ENCODE measurements at places on chromosomes 4 and X. TPM values are rescaled to one million over a fixed set of nuclear protein-coding genes. Genes with fewer than 3 reads are reported as not detected.

DNA sequence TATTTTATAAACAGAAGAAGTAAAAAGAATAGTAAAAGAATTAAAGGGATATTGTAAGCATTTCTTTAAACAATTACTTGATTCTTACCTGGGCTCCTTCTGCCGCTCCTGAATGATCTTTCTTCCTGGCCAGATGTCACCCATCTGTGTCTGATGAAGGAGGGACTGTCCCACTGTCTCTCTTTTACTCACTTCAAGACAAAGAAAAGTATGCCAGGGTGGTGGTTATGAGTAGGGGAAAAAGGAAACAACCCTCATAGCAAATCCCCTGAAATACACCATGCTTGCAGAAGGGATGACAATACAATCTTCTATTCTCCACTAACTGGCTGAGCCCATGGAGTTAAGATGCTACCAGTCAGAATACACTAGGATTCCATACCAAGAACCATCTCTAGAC is 31.1 kb downstream of the SYTL4 start:
- DNase-seq, result no peak

GRCh38 chr4:151908734-151909497 is 148.1 kb upstream of the GATB start:
- no peak for DNase-seq

DNA sequence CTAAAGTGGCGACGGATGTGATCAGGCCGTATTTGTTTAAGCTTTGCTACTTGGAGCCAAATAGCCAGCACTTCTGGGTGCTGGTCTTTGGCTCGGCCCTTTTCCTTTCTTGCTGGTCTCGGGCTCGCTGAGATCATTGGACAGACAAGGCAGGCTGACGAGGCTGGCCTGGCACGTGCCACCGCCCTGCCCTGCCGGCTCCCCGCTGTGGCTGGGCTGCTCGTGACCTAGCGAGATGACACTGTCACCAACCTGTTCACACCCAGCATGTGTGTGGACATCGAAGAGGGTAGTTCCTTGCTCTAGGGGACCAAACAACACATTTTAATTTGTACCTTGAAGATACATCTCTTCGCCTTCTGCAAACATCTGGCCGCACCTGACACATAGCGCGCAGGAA is 98.0 kb downstream of the ABLIM2 start:
- no peak for DNase-seq

Gene RAB9A
- 24.3 TPM for polyA plus RNA-seq

DNA sequence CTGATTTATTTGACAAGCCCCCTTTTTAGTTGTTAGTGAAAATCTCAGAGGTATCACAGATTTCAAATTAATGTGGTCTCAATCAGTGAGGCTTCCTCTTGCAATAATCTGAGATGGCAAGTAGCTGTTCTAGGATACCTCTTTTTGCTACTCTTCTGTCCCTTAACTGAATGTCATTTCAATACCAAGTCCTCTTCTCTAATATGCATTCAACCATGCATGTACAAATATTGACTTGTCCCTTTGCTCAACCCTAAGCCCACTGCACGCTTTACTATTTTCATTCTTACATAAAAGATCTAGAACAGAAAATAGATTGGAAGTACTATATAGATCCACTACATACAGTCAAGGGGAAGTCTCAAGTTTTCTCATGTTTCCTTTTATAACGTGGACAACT is 164.2 kb downstream of the CBR4 start:
- DNase-seq, result no peak

- peak; percentile 52 for DNase-seq
These were observed 12.3 kb upstream of the CHRNA9 start for GRCh38 chr4:40322811-40323210.

- DNase-seq, result no peak
These were observed 48.5 kb upstream of the ZNF157 start for GRCh38 chrX:47321823-47322371.

Gene RTL3
- not detected for polyA plus RNA-seq

GRCh38 chrX:35842674-35843073 is 44.5 kb downstream of the MAGEB16 start:
- no peak for DNase-seq

GRCh38 chr4:104418286-104418685 is 76.4 kb downstream of the CXXC4 start:
- DNase-seq, result no peak

DNA sequence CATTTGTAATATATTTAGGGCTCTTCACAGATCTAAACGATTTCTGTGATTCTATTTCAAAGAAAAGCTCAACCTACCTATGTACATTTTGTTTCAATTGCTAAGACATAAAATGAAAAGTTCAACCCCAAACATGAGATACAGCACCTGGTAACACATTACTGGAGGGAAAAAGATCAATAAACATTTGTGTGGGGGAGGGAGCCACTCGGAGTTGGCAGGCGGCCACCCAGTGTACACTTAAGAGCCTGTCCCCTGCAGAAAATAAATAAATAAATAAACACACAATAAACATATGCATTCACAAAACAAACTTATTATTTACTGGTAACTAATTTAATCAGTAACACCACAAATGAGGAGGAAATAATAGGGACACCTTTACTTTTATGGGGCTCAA is 19.3 kb downstream of the PRSS48 start:
- no peak for DNase-seq

DNA sequence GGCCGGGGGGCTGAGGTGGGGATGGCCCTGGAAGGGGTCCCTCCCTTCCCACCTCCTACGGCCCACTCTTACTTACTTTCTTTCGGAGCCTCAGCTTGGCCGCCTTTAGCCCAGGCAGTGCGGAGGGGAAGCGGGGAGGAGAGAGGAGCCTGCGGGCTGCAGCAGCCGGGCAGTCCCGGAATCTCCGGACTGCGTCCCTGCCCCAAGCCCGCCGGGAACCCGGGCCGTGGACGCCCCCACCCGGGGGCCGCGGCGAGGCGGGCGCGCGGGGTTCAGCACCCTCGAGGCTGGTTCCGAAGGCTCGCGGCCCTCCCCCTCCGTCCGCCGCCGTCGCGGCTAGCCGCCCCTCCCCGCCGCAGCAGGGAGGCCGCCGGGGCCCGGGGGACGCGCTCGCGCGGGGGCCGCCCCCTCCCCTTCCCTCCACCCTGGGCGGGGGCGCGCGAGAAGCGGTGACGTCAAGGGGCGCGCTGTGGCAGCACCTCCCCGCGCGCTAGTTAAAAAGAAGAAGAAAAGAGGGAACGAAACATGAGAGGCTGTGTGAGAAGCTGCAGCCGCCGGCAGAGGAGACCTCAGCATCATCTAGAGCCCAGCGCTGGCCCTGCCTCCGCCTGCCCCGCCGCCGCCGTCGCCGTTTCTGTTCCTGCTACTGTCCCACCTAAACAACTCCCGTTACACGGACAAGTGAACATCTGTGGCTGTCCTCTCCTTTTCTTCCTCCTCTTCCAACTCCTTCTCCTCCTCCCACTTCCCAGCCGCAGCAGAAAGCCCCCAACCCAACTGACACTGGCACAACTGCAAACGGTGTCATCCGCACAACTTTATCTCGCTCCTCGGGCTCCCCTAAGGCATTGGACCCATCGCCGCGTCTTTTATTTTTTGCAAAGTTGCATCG is at the start of gene HHIP:
Gene HHIP (plus strand): TSS at position 526 of the 892 bp plus-strand sequence. CDS start 520 bp downstream, outside the sequence.
- peak; percentile 69 for DNase-seq

DNA sequence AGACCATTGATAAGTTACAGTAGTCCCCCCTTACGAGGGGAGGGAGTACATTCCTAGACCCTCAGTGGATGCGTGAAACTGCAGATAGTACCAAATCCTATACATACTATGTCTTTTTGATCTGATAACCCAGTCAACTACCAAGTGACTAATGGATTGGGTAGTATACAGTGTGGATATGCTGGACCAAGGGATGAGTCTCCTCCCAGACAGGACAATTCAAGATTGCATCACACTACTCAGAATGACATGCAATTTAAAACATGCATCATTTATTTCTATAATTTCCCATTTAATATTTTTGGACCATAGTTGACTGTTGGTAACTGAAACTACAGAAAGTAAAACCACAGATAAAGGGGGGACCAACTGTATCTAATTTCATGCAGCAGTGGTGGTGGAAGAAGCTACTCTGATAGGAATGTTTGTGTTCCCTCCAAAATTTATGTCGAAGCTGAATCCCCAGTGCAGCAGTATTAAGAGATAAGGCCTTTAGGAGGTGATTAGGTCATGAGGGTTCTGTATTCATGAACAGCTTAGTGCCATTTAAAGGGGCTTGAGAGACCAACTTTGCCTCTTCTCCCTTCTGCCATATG is 11.9 kb downstream of the HADH start:
- no peak for DNase-seq

Gene GLRB
- polyA plus RNA-seq, result 11.9 TPM

DNA sequence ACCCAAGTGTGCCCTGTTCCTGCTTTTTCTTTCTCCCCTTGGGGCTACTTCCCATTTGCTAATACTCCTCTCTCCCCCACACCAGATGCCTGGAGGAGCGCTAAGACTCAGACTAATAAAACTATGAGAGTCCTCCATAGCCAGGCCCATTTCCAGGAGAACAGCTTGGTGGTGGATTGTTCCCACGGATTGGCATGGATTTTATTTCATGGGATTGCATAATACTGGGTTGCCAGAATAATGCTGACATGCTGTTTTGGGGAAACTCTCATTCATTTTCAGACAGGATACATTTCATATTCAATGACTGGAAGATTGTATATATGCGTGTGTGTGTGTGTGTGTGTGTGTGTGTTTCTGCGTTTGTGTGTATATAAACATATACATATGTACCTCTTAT is 447.5 kb upstream of the PITX2 start:
- no peak for DNase-seq

- no peak for DNase-seq
These were observed 24.6 kb downstream of the CFAP299 start for GRCh38 chr4:80360084-80360483.

GRCh38 chr4:110198049-110198434 is 373 bp downstream of the ELOVL6 start:
- peak; percentile 23 for DNase-seq

- no peak for DNase-seq
These were observed 46.0 kb upstream of the RPL34 start for GRCh38 chr4:108574402-108574801.

DNA sequence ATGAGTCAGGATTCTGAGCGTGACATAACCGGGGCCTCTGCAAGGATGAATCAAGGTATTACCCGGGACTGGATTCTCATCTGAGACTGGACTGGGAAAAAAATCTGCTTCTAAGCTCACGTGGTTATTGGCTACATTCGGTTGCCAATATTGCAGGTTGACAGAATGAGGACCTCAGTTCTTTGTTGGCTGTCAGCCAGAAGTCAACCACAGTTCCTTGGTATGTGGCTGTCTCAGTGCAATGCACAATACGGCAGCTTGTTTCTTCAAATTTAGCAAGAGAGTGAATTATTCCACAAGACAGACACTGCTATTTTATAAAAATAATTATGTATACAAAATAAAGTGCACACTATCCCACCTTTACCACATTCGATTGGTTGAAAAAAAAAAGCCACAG is 424.2 kb downstream of the KLHL4 start:
- DNase-seq, result no peak

Gene TREX2
- 0.48 TPM for polyA plus RNA-seq

GRCh38 chr4:1087371-1087770 is 26.0 kb downstream of the RNF212 start:
- DNase-seq, result no peak

DNA sequence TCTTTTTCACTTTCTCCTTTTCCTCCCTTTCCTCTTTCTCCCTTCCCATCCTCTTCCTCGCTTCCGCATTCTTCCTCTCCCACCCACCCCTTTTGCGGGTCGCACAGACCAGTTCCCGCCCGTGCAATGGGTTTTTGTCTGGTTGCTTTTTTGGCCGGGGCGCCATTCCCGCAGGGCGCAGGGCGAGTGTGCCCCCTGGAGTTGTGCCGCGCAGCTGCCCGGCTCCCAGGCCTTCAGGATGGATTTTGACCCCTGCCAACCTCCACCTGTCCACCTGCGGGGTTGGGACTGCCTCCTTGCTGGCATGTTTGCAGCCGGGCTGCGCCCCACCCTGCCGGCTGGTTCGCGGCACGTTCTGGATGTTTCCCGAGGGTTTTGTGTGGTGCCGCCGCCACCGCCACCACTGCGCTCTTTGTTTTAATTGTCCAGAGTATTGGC is 578 bp upstream of the SEL1L3 start:
- DNase-seq, result no peak

Gene PNCK
- polyA plus RNA-seq, result 12.7 TPM

DNA sequence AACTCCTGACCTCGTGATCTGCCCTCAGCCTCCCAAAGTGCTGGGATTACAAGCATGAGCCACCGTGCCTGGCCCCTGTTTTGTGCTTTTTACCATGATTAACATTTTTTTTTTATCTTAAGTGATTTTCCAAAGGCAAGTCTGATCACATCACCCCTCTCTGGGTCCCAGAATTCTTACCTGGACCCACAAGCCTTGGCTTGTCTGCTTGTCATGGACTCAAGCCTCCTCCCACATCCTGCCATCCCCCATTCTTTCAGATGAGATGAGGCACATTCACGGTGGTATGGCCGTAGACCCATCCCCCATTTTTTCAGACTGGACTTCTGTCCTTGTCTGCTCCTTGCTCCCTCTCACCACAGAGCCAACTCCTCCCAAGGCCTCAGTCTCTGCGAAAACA is 55.3 kb downstream of the APLN start:
- DNase-seq, result no peak

- DNase-seq, result no peak
These were observed 46.9 kb upstream of the YTHDC1 start for GRCh38 chr4:68396756-68397155.

DNA sequence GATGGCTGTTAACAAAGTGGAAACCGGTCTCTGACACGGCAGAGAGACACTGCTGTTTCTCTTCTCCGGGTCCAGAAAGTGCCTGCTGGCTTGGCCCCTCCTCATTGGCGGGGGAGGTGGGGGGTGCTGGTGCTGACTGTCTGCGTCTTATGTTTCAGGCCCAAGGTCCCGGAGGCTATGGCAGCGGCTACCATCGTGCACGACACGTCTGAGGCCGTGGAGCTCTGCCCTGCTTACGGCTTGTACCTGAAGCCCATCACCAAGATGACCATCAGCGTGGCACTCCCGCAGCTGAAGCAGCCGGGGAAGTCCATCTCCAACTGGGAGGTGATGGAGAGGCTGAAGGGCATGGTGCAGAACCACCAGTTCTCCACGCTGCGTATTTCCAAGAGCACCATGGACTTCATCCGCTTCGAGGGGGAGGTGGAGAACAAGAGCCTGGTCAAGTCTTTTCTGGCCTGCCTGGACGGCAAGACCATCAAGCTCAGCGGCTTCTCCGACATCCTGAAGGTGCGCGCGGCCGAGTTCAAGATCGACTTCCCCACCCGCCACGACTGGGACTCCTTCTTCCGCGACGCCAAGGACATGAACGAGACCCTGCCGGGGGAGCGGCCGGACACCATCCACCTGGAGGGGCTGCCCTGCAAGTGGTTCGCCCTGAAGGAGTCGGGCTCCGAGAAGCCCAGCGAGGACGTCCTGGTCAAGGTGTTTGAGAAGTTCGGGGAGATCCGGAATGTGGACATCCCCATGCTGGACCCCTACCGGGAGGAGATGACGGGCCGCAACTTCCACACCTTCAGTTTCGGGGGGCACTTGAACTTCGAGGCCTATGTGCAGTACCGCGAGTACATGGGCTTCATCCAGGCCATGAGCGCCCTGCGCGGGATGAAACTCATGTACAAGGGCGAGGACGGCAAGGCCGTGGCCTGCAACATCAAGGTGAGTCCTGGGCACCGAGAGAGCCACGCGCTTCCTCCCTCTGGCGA is 2.2 kb downstream of the AKAP17A start:
- DNase-seq, result no peak
